ENCODE measurements at places on chromosomes 5 and 9.

DNA sequence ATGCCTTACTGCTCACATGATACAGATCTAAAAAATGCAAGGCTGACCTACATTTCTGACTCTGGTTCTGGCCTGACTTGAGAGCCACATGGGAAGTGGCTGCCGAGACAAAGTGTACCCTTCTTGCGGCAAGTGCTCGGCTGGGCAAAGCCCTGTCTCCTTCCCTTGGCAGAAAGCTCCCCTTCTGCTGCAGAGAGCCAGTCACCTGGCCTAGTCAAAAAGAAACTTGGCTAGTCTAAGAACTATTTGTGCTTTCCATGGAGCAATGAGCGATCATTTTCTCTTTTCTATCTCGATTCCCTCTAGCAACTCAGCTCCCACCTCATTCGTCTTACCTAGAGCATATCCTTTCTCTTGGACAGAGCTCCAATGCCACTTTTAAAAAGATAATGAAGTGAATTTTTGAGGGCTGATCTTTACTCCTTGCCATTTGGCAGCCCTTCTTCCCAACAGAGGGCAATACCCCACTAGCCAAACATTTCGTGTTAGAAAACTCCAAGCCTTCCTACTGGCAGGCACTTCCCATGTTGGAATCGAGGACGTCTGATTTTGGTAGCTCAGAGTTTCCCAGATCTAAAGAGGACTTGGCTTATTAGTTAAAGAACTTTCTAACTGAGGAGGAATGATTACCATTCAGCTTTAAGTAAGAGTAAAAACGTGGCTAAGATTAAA is 108.1 kb upstream of the PRRC1 start:
- DNase-seq, result no peak

GRCh38 chr5:176530393-176530982 is 6.7 kb downstream of the RNF44 start:
- DNase-seq, result no peak

- no peak for DNase-seq
Measured at GRCh38 chr9:6272229-6272598, 56.0 kb upstream of the TPD52L3 start.

DNA sequence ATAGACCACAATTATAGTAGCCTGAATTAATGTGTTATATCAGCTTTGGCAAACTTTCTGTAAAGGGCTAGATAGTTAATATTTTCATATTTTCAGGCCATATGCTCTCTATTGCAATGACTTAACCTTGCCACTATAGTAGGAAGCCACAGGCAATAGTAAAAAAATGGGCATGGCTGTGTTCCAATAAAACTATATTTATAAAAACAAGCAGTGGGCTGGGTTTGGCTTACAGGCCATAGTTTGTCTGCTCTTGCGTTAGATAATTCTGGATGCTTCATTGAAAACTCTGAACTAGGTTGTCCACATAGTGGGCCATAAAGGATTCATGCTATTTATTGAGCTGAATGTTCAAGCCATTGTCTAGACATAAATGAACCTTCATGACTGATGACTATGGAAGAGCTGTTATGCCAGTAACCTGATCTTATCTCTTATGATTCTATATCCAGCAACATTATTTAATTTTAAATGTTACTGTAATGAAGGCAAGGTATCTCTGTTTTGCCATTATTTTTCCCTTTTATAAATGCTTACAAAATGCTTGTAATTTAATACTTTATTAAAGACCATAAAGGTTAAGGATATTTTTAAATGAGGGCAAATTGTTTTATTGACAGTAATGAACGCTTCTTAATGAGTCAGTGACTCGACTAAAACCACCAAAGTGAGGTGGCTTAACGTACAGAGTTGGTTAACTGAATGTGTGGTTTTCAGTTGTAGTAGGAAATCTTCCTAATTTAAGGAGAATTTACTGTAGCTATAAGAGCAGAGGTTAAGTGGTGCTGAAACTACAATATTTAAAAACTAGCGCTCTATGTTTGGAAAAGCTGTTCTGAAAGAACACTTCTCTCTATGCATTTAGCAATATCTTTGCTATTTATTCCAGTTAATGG is 560.6 kb downstream of the PRR16 start:
- no peak for DNase-seq

GRCh38 chr5:21931116-21931515 is 922.0 kb downstream of the CDH12 start:
- no peak for DNase-seq

DNA sequence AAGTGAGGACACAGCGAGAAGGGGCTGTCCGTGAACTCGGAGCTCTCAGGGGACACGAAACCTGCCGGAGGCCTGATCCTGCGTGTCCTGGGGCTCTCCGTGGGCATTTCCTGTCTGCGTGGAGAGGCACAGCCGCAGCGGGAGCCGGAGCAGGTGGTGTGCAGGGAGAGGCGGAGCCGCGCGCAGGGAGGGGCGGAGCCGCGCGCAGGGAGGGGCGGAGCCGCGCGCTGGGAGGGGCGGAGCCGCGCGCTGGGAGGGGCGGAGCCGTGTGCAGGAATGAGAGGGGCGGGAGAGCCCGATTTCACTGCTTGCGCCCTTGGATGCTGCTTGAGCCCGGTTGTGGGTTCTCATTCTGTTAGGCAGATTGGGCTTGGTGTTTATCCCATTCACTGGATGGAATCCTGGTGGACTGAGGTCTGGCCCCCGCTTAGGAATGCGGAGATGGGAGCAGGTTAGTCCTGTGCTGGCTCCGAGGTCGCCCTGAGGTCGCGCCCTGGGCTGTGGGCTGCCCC is 26.7 kb downstream of the NDUFS6 start:
- DNase-seq, result no peak

DNA sequence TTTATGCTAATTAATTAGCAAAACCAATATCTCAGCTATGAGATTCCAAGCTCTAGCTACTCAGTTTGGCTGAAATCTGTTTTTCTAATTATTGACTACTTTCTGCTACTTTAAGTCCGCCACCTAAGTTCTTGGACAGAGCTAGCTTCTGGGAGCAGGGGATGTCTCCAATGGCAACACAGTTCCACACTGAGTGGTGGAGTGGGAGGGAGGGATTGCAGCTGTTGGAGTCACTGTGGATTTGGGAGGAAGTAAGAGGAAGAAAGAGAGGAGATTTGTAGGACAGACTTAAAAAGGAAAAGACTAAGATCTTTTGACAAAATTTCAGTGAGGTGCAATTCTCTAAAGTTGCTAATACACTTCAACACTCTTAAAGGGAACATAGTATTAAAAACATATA is 450.8 kb downstream of the NFIB start:
- no peak for DNase-seq

- DNase-seq, result no peak
Measured at GRCh38 chr5:111454198-111454622, 58.1 kb downstream of the STARD4 start.

DNA sequence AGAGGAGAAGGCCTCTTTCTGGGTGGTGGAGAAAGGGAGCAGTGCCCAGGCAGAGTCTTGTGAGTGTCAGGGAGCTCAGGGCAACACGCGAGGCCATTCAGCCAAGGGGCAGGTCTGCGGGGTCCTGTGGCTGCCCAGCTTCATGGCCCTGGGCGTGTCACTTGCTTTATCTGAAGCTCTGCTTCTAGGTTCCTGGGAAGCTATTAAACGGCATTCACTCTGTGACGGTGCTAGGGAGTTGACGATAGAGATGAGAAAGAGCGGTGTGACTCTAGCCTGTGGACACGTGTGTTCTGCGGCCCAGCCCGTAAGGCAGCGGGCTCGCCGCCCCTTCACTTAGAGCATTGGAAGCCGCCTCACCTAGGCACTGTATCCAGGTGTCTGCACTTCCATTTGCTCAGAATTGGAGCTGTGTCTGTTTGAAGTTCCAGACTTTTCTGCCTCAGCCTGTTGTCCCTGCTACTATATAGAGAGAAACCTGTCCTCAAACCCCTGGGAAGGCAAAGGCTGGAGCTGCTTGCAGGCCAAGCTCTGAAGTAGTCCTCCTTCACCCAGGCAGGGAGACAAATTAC is 88.3 kb downstream of the PHF2 start:
- no peak for DNase-seq

DNA sequence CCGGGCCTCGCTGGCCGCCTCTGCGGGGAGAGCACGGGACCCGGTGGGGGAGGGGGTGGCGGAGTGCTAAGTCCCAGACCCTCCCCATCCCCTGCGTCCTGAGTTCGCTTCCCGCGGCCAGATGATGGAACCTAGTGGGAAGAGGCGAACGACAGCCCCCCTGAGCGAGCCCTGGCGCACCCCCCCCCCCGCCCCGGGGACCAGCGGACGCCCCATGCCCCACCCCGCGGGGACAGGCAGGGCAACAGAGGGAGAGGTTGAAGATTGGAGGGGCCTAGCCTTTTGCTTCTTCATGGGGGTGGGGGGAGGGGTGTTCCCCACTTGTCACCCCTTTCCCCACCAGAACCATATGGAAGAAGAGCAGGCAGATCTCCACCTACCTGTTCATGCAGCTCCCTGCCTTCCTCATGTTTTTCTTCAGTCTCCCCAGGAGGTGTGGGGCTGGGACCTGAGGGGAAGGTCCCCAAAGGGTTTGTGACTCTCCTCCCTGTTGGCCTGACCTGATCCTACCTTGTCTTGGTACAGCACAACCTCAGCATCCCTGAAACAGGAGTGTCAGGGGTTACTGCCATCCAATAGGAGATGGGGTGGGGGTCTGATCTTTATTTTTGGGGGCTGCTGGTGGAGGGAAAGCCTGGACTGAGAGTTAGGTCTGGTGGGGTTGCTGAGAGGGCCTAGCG is 485 bp downstream of the FAM53C start:
- no peak for DNase-seq

- DNase-seq, result no peak
Measured at GRCh38 chr5:135029477-135030122, 4.4 kb downstream of the PITX1 start.

- no peak for DNase-seq
Measured at GRCh38 chr9:31715250-31715649, 669.2 kb upstream of the ACO1 start.

- DNase-seq, result no peak
Measured at GRCh38 chr5:157516626-157517325, 56.8 kb downstream of the NIPAL4 start.

- DNase-seq, result no peak
Measured at GRCh38 chr5:6197427-6197826, 180.9 kb downstream of the MED10 start.

- DNase-seq, result no peak
Measured at GRCh38 chr9:128747241-128747640, 23.3 kb upstream of the ZDHHC12 start.

DNA sequence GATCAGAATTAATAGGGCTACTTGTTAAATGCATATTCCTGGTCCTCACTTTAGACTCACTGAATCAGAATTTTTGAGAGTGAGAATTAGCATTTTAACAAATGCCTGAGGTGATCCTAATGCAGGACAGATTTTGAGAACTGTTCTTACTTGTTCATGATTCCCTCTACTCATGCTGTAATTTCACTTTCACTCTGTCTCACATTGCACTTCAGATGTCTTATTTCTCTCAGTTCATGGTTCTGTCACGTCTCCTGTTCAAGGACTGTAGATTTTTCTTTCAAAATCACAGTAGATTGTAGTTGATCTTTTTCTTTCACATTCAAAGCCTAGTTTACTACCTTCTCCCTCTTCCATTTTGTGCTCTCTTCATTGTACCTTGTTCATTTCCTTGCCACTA is 54.3 kb downstream of the ADGRV1 start:
- DNase-seq, result no peak
